Osteocyte (in vitro differentiated cells): ENCODE measurements at places on chromosomes 6 and 20. TPM values are rescaled to one million over a fixed set of nuclear protein-coding genes. Genes with fewer than 3 reads are reported as not detected.

The CCN6 gene
- not detected in 2 replicates for total RNA-seq

The CFAP61 gene
- total RNA-seq: not detected in 2 replicates

DNA sequence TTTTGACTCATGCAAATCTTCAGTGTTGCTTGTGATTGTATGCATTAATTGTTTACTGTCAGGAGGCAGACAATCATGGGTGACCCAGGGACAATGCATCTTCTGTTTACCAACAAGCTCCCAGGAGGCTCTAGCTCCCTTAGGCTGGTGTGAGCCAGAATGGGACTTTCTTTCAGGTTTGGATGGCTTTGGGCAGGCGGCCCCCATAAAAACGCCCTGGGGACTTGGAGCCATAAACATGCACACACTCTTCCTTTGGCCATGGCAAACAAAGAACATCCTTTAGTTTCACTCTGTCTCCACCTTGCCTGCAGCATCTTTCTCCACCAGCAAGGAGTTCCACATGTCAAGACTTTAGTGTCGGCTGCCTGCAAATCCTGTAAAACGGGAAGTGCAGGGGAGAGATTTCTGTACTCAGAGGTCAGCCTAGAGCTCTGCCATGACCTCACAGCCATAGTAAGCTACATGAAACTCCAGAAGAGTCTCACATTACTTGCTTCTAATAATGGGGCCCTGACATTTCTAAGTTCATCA, 127.6 kb downstream of the MAP3K7 start:
- no peaks in the 10 kb centered on the region for H3K36me3 ChIP-seq
- H3K27ac ChIP-seq: no peak overlapping the region
- DNase-seq: no peak

The OR2B6 gene
- not detected in 2 replicates for total RNA-seq

- no peaks in the 10 kb centered on the region for H3K27me3 ChIP-seq
- no peaks in the 10 kb centered on the region for H3K4me1 ChIP-seq
- no peak for DNase-seq
- H3K27ac ChIP-seq: no peak overlapping the region
These were observed 78.4 kb downstream of the NDUFAF5 start for GRCh38 chr20:13863244-13863643.

DNA sequence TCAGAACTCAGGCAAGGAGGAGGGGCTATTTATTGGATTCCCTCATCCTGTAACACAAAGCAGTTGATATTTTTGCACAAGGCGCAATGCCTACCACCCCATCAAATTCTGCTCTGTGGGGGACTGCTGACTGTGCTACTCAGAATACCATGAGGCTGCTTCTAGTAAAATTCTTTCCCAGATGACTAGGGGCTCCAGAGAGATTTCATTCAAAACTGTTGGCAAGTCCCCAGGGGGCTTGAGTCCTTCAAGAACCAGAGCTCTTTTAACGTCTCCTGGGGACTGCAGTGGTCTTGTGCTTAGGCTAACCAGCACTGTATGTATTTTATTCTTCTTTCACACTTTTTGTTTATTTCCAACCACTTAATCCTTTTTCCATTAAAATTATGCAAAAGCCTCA, 365.9 kb upstream of the AGPAT4 start:
- DNase-seq: no peak
- H3K4me3 ChIP-seq: no peak overlapping the region
- peaks cover 64% of the 10 kb centered on the region for H3K4me1 ChIP-seq
- no peaks in the 10 kb centered on the region for H3K27me3 ChIP-seq
- H3K36me3 ChIP-seq: peaks cover 4% of the 10 kb centered on the region
- peak overlapping the region; percentile 78 for H3K27ac ChIP-seq

GRCh38 chr20:44981736-44982406, 15.6 kb downstream of the STK4 start:
- no peak for DNase-seq
- H3K36me3 ChIP-seq: peaks cover 35% of the 10 kb centered on the region
- H3K4me3 ChIP-seq: no peak overlapping the region
- H3K4me1 ChIP-seq: no peaks in the 10 kb centered on the region

The STX11 gene
- total RNA-seq: 0.86 and 1.6 TPM in 2 replicates

The CLPSL1 gene
- total RNA-seq: not detected in 2 replicates

GRCh38 chr6:5151955-5152401, 66.8 kb downstream of the PPP1R3G start:
- H3K27me3 ChIP-seq: no peaks in the 10 kb centered on the region
- DNase-seq: no peak
- peak overlapping the region; percentile 20 for H3K27ac ChIP-seq
- H3K4me3 ChIP-seq: no peak overlapping the region
- H3K36me3 ChIP-seq: no peaks in the 10 kb centered on the region
